ENCODE measurements at places on chromosomes 1 and 21.

DNA sequence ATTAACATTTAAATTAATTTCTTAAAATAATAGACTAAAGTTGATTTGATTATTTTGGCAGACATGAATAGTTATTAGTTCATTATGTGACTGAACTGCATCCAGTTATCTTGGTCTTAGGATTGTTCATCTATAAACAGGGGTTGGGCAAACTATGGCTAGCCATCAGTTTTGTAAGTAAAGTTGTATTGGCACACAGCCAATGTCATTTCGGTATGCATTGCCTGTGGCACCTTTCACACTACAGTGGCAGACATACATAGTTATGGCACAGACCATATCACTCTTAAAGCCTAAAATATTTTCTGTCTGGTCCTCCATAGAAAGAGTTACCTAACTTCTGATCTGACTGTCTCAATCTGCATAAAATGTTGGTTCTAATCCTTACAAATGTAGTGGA is 27.2 kb downstream of the ADGRL2 start:
- no peak for DNase-seq

- DNase-seq = no peak
These were observed 26.8 kb downstream of the EIF4G3 start for GRCh38 chr1:21149855-21150432.

DNA sequence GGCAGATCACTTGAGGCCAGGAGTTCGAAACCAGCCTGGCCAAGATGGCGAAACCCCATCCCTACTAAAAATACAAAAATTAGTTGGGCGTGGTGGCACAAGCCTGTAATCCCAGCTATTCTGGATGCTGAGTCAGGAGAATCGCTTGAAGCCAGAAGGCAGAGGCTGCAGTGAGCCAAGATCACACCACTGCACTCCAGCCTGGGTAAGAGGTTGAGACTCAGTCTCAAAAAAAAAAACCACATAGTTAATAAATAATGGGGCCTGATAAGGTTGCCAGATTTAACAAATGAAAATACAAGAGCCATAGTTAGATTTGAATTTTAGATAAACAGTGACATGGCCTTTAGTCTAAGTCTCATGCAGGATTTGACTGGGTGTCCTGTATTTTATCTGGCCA is 175.7 kb downstream of the ZZZ3 start:
- no peak for DNase-seq

- no peak for DNase-seq
These were observed 126.3 kb upstream of the ATP1B1 start for GRCh38 chr1:168980180-168980579.

DNA sequence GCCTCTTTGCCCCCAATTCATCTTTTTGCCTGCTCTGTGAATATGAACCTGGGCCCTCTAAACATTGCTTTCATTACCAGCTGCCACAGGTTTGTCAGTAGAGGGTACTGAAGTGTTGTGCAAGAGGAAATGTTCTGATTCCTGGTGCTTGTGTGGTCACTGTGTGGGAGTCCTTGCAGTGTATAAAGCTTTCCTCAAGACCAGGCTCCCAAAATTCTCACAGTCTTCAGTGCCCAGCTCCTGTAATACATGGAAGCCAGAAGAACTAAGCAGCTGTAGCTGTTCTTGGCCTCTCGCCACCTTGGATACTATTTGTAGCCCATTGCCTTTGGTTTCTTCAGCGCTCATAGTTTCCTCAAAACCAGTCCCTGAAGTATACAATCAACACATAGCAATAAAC is 1046.2 kb downstream of the BRINP3 start:
- DNase-seq = no peak

GRCh38 chr1:11736746-11737639 is 1.1 kb downstream of the AGTRAP start:
- peak; percentile 27 for DNase-seq

DNA sequence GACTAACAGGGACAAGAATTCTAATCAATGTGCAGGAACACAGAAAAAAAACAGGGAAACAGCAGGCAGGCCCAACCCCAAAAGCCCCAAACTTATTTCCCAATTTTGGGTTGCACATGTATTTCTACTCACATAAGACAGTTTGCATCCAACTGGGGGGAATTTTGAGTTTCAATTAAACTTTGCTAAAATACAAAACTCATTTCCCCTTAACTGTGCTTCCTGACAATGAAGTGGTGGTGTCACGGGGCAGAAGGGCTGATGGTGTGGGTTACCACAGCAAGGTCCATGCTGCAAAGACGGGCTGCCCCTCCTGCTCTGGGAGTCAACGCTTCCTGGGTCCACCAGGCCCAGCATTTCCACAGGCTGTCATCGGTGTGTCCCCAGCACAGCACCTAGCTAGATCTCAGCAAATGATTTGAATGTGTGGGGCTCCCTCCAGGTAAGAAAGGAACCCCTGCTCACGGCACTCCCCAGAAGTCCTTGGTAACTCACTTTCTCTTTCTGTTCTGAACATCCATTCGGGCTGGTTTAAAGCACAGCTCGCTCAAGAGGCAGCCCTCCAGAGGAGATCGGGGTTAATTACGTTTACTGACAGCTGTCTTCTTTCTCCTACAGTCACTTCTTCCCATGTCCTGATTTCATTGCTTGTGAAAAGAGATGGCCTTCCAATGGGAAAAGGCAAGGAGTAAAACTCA is 27.4 kb downstream of the HIVEP3 start:
- peak; percentile 32 for DNase-seq

DNA sequence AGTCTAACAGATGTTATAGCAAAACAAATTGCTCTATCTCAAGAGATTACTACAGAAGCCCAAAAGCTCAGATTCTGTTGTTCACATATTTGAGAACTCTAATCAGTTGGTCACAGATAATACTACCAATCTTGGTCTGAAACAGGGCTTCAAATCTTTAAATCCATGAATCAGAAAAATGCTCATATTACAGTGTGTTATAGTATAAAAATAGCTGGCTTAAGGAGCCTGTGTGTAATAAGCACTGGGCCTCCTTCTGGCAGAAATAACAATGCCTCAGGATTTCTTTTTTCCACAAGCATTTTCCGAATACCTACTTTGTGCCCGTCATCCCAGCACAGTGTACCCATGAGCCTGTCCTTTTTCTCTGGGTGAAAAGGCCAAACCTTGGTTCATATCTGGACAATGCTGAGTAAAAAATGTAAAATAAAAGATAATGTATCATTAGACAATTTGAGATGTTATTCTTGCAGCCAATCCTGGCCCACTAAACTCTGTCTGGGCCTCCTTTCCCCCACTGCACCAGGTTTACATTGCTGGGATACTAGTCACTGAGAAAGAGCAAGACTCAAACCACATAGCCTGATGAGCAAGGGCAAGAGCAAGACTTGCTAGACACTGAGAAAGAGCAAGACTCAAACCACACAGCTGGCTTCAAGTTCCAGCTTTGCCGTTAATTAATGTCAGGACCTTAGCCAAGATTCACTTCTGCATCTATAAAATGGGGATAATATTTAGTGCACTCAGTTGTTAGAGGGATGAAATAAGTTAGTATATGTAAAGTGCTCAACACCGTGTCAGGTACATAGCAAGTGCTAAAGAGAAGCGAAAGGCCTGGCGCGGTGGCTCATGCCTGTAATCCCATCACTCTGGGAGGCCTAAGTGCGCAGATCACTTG is 17.0 kb upstream of the ADAR start:
- DNase-seq = no peak

GRCh38 chr21:31346256-31346821 is 2.3 kb upstream of the TIAM1 start:
- no peak for DNase-seq

- no peak for DNase-seq
These were observed 482.9 kb downstream of the PTBP2 start for GRCh38 chr1:97204468-97204867.

- no peak for DNase-seq
These were observed 595.3 kb downstream of the PTPRU start for GRCh38 chr1:29831500-29832117.

GRCh38 chr1:168627370-168627769 is 51.0 kb downstream of the XCL1 start:
- DNase-seq = no peak

DNA sequence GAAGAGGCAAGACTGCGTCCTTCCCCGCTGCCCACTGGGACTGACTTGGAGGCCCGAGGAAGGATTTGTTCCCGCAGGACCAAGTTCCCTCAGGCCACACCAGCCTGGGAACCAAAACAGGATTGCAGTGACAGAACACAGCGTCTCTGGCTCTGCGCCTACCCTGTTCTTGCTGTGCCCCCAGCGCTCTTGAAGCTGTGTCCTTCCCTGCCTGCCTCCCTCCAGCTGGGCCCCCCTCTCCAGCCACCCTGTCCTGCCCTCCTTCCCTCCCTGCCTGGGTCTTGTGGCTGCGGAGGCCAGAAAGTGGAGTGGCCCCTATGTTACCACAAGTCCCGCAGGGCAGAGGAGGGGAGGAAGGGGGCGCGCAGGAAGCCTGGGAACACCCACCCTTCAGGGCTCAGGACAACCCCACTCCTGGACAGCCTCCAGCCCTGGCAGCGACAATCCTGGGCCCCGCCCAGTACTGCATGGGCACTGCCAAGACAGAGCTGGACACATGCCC is 164.9 kb downstream of the DYRK1A start:
- no peak for DNase-seq
